B cell (primary cell): ENCODE measurements at places on chromosomes 2 and 18. TPM values are rescaled to one million over a fixed set of nuclear protein-coding genes. Genes with fewer than 3 reads are reported as not detected.

The NEB gene
- total RNA-seq = 3.6 and 5.1 TPM in 2 replicates

The TTR gene
- not detected in 2 replicates for total RNA-seq

GRCh38 chr18:11387880-11388279 is 221.5 kb upstream of the SLC35G4 start:
- no peak overlapping the region for H3K4me3 ChIP-seq
- no peak overlapping the region for H3K27ac ChIP-seq
- no peaks in the 10 kb centered on the region for H3K36me3 ChIP-seq
- no peaks in the 10 kb centered on the region for H3K27me3 ChIP-seq
- H3K4me1 ChIP-seq = no peaks in the 10 kb centered on the region

The PLCL1 gene
- total RNA-seq = 0.07 and 0.12 TPM in 2 replicates

The HOXD1 gene
- not detected in 2 replicates for total RNA-seq

The LRP1B gene
- total RNA-seq = not detected in 2 replicates

- H3K4me1 ChIP-seq = no peaks in the 10 kb centered on the region
- no peak for DNase-seq
- H3K36me3 ChIP-seq = no peaks in the 10 kb centered on the region
- H3K27me3 ChIP-seq = no peaks in the 10 kb centered on the region
- H3K27ac ChIP-seq = no peak overlapping the region
- no peak overlapping the region for H3K4me3 ChIP-seq
Observed at GRCh38 chr2:139374296-139374850, 594.2 kb upstream of the NXPH2 start.

The PREPL gene
- 34.0 and 36.4 TPM in 2 replicates for total RNA-seq

GRCh38 chr2:201235860-201236811 is 24.2 kb upstream of the CASP8 start:
- H3K4me1 ChIP-seq = peaks cover 61% of the 10 kb centered on the region
- peak; percentile 79 for DNase-seq
- no peak overlapping the region for H3K27ac ChIP-seq
- H3K4me3 ChIP-seq = no peak overlapping the region
- H3K27me3 ChIP-seq = no peaks in the 10 kb centered on the region
- peaks cover 3% of the 10 kb centered on the region for H3K36me3 ChIP-seq
